Activated CD4-positive, alpha-beta T cell treated with anti-CD3 and anti-CD28 coated beads, Interleukin-2, amount 50 U/mL, for 4 hours (primary cell): ENCODE measurements at places on chromosomes 13 and 19.

GRCh38 chr13:99227909-99228688 is 27.4 kb downstream of the UBAC2 start:
- DNase-seq: no peak

DNA sequence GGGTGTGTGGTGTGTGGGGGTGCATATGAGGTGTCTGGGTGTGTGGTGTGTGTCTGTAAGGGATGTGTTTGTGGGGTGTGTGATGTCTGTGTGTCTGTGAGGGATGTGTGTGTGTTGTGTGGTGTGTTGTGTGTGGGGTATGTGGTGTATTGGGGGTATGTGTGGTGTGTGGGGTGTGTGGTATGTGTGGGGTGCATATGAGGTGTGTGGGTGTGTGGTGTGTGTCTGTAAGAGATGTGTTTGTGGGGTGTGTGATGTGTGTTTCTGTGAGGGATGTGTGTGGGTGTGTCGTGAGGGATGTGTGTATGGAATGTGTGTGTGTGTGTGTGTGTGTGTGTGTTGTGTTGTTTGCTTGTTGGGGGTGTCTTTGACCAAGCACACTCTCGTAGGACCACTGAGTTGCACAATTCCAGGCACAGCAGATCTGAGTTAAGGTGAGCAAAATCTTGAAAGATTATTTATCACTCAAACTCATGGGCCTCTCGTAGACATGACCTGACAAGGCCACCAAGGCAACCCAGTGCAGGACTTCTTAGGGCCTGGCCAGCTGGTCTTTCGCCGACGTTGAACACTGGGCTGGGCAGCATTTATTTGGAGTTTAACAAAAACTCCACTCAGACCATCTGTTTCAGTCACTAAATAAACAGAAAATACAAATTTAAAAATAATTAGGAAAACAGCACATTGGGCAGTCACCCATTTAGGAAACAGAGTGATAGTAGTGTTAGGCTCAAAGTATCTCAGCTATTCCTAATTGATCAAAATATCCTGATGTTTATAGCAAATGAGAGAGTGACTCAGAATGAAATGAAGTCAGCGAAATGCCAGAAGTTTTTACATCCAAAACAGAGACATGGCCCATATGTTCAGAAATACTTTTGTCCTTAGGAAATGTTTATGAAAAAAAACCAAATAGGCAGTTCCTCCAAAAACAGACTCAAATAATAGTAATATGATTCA is 301.1 kb downstream of the FGF9 start:
- DNase-seq: no peak

DNA sequence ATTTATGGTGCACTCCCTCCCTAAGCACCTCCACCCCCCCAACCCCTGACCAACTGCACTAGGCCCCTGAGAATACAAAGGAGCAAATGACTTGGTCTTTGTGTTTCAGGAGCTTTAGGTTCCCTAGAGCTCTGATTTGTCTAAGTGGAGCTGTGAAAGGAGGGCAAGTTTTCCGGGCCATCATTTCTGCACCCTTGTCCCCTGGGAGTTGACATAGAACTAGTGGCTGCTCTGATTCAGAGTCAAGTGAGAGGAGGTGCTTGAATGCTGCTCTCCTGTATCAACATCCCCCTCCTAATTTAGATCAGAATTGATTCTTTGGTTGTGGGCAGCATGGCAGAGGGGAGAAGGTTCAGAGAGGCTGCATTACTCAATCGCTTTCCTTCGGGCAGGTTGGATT is 391.6 kb downstream of the KCNRG start:
- no peak for DNase-seq

GRCh38 chr13:32751340-32751739 is 165.1 kb downstream of the PDS5B start:
- no peak for DNase-seq

GRCh38 chr13:89749888-89750287 is 1597.6 kb upstream of the MIR17HG start:
- DNase-seq: no peak

GRCh38 chr13:97388373-97388772 is 45.6 kb upstream of the RAP2A start:
- no peak for DNase-seq

GRCh38 chr13:29509999-29510589 is 85.4 kb downstream of the SLC7A1 start:
- DNase-seq: no peak

DNA sequence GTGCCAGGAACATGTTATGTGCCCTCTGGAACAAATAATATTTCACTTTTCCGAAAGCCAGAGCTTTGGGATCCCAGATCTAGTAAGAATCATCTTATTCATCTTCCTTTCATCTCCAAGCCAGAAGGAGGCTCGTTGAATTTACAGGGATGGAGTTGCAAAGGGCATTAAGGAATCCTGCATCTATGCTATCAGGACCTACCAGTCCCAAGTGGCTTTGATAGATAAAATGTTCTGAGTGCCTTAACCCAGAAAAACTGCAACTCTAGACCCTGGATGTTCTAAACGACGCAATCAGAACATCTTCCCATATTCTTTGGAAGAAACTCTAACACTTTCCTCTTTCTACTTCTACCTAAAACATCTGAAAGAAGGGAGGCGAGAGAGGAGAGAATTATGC is 9.2 kb upstream of the EDDM13 start:
- no peak for DNase-seq

- no peak for DNase-seq
These were observed 770 bp upstream of the CAPNS1 start for GRCh38 chr19:36139120-36139472.

GRCh38 chr19:1690699-1691307 is 38.4 kb upstream of the TCF3 start:
- DNase-seq: peak; percentile 46

- no peak for DNase-seq
These were observed 3.2 kb upstream of the LGALS13 start for GRCh38 chr19:39599116-39599515.

DNA sequence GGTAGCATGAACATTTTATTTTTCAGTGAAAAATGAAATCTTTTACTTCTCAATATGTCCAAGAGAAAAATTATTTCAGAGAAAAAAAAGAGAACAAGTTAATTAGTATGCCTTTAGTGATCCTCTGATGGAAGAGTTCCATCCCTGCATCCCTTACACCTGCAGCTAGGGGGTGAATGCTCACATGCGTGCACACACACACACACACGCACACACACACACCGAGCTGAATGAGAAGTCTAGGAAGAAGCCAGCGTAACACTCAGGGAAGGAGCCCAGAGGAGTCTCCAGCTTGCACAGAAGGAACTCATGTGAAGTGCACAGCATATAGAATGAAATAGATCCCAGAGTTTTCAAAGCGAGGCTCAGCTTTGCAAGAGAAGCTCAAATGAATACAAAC is 510.5 kb downstream of the IRS2 start:
- no peak for DNase-seq

GRCh38 chr19:39078436-39079200 is 5.5 kb upstream of the ACP7 start:
- DNase-seq: no peak

DNA sequence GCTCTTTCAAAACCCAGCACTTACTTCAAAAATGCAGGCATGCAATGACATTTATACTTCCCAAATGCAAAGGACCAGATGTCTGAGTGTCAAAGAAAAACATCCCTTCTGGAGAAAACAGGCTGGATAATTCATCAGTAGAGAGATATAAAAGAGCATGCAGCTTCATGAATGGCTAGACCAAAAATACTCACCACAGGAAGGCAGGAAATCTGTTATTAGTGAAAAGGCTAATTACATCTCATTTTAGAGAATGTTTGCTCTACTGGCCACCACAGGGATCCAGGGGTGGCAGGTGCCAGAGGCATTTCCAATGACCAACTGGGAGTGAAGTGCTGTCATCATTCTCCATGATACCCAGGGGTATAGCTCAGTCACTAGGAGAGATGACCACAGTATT is 106.5 kb downstream of the LHFPL6 start:
- DNase-seq: no peak

GRCh38 chr19:29651622-29652394 is 13.5 kb upstream of the PLEKHF1 start:
- no peak for DNase-seq

DNA sequence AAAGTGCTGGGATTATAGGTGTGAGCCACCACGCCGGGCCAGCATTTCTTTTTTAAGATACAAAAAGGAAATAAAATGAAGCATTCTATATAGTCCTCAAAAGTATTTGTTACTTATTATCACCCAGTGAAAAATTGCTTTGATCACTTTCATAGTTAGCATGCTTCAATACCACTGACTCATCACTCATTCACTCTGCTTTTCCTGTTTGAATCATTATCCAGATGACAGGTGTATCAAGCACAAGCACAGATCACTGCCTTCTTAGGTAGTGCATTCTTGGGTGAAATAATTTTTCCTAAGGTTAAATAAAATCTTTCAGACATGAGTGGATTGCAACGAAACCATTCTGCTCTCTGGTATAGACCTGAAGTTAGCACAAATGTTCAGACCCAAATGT is 35.8 kb upstream of the SPART start:
- DNase-seq: no peak

- DNase-seq: no peak
These were observed 8.6 kb downstream of the ZSCAN5A start for GRCh38 chr19:56306016-56306415.

DNA sequence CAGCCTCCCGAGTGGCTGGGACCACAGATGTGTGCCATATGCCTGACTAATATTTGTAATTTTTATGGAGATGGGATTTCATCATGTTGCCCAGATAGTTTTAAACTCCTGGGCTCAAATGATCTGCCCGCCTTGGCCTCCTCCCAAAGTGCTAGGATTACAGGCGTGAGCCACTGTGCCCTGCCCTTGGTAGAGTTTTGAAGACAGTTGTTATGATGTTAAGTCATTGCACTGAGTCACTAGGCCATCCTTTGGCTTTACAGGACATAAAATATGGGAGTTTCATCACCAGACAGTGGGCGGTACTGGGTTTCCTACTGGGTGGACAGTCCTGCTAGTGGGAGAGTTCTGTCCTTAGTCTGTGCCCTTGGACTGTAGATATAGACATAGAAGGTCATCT is 282.5 kb downstream of the ATP8A2 start:
- DNase-seq: no peak

DNA sequence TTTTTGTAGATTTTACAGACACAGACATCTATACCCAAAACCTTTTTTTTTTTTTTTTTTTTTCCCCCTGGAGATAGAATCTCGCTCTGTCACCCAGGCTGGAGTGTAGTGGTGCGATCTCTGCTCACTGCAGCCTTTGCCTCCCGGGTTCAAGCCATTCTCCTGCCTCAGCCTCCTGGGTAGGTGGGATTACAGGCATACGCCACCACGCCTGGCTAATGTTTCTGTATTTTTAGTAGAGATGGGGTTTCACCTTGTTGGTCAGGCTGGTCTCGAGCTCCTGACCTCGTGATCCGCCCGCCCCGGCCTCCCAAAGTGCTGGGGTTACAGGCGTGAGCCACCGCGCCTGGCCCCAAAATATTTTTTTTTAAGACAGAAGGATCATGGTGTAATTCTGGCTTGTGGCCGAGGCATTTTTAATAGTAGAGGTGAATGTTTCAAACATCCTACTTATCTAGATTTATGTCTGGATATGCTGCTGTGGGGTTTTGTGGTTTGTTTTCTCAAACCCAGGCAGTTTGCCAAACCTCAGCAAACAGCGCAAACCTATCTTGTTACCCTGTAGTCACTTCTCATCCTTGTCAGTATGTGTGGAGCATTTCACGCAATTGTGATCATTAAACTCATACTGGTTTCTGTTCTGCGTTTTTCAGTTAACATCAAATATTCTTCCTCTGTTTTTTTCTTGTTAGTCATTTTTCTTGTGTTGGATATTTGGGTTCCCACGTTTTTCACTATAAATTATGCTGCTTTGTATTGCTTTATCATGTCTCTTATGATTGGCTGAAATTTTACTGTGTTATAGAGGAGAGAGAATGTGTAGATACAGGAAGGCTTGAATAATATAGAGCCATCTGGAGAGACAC is 36.2 kb upstream of the GARRE1 start:
- DNase-seq: peak; percentile 45

- no peak for DNase-seq
These were observed 1921.9 kb downstream of the OLFM4 start for GRCh38 chr13:54950546-54950945.
